Activated CD4-positive, alpha-beta T cell treated with anti-CD3 and anti-CD28 coated beads, Interleukin-2, amount 10 ng/mL, durations not matched to agents 7 days and 5 days (primary cell): ENCODE measurements at places on chromosomes 1 and 21. TPM values are rescaled to one million over a fixed set of nuclear protein-coding genes. Genes with fewer than 3 reads are reported as not detected.
A peak's percentile ranks its signal among the peaks of the same experiment; 100 is the strongest.

DNA sequence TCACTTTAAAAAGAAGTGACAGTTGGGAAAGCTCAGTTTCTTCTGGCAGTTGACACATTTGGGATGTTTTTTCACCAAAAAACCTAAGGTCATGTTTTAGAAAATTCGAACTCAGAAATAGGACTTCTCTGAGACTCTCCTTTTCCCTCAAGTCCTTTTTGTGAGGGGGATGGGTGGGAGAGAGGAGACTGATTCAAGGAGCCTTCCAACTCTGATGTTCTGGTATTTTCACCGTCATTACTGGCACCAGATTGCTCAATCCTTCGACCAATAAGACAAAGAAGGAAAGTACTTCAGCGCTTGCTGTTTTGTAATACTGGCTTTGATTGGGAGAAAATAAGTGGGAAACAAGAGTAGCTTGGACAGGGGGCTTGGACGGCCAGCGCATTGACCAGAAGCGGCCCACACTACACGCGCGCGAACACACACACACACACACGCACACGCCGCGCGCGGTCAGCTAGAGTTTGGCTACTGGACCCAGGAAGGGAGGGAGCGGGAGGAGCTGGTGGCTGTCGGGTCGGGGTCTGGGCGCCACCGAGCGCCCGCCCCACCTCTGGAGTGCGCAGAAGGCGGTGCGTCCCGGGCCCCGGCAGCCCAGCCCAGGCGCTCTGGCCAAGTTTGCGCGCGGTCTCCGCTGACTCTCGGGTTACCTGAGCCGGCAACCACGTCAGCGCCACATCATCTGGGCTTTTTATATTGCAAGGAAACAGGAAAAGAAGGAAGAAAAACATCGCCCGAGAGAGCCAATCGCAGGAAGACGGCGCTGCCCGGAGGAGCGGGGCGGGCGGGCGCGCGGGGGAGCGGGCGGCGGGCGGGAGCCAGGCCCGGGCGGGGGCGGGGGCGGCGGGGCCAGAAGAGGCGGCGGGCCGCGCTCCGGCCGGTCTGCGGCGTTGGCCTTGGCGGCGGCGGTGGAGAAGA is at the start of gene KCNK1:
TSS of gene KCNK1 (plus strand) at position 855 of the 921 bp plus-strand sequence. CDS start at position 921, 66 bp downstream.
- no peak for DNase-seq
- H3K36me3 ChIP-seq: no peaks in the 10 kb centered on the region
- H3K4me3 ChIP-seq: peak within 1 kb of the TSS; percentile 63
- H3K27ac ChIP-seq: peak within 1 kb of the TSS; percentile 44
- H3K27me3 ChIP-seq: peaks cover 65% of the 10 kb centered on the region

- no peaks in the 10 kb centered on the region for H3K27me3 ChIP-seq
- DNase-seq: no peak
- H3K27ac ChIP-seq: no peak overlapping the region
- no peaks in the 10 kb centered on the region for H3K4me1 ChIP-seq
- H3K4me3 ChIP-seq: no peak overlapping the region
Measured at GRCh38 chr1:185450917-185451316, 133.9 kb upstream of the IVNS1ABP start.

GRCh38 chr1:183898001-183898396 is 93.1 kb downstream of the RGL1 start:
- peaks cover 9% of the 10 kb centered on the region for H3K4me1 ChIP-seq
- no peak for DNase-seq
- H3K27ac ChIP-seq: no peak overlapping the region
- H3K4me3 ChIP-seq: no peak overlapping the region
- H3K36me3 ChIP-seq: peaks cover 5% of the 10 kb centered on the region
- H3K27me3 ChIP-seq: no peaks in the 10 kb centered on the region

DNA sequence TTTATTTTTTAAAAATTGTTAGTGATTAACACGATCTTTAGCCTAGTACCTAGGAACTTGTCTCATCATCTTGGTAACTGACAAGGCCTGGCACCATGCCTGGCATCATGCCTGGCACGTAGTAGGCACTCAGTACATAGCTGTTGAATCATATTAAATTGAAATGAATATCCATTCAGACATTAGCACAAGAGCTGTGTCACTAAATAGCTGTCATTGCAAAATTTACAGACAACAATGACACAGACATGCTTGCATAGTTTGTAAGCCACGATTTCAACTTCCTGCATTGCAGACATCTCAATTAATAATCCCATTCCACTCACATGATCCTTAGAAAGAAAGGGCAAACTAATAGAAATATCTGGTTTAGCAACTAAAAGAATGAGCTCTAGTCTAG is 15.4 kb upstream of the PHACTR4 start:
- DNase-seq: no peak
- no peaks in the 10 kb centered on the region for H3K27me3 ChIP-seq
- no peak overlapping the region for H3K27ac ChIP-seq
- peaks cover 5% of the 10 kb centered on the region for H3K4me1 ChIP-seq

DNA sequence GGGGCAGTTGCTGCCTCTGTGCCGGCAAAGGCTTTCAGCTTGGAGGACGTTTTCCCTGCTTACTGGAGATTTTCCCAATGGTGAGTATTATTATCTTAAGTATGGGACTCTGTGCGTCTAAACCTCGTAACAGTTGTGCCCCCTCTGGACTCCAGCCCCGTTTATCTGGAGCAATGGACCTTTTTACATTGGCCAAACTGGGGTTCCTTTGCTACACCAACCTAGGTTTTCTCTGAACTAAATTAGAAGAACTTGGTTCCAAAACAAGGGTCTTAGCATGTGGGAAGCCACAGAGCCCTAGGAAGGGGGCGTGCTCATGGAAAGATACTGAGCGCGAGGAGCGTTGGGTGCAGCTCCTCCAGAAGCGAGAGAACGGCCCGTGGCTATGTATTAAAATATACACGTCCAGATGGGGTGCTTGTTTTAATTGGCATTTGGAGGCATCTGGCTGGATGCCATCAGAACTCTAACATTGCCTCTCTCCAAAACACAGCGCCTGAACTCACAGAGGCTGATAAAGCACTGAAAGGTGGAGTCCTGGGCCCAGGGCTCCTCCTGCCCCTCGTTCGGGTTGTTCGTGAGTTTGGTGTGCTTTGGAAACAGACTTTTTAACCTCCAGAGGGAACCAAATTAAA is 28.4 kb downstream of the POFUT2 start:
- peaks cover 18% of the 10 kb centered on the region for H3K4me1 ChIP-seq
- H3K27ac ChIP-seq: no peak overlapping the region
- H3K4me3 ChIP-seq: no peak overlapping the region
- DNase-seq: no peak
- H3K27me3 ChIP-seq: peaks cover 9% of the 10 kb centered on the region
- H3K36me3 ChIP-seq: peaks cover 11% of the 10 kb centered on the region

DNA sequence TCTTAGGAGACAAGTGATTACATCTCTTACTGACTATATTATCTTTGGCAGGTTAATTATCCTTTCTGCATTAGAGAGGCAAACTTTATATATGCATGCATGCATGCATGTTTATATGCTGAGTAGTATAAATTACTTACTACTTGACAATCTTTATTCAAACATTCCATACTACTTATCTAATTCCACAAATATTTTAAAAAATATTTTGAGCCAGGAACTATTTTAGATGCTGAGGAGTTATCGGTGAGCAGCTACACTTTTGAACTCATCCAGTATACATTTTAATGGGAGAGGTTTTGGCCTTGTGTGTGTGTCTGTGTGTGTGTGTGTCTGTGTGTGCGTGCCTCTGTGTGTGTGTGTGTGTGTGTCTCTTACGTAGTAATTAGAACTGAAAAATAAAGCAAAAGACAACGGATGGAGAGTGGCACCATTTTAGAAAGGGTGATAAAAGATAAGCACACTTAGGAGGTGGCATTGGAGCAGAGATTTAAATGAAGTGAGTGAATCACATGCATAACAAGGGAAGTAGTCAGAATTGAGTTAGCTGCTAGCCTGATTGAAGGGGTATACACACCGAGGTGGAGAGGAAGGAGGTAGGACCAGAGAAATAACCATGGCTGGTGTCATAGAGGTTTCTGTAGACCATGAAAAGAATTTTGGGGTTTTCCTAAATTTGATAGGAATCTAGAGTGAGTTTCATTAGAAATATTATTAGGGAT is 1488.4 kb downstream of the MRPL39 start:
- no peaks in the 10 kb centered on the region for H3K36me3 ChIP-seq
- H3K4me1 ChIP-seq: no peaks in the 10 kb centered on the region
- no peaks in the 10 kb centered on the region for H3K27me3 ChIP-seq
- H3K27ac ChIP-seq: no peak overlapping the region

GRCh38 chr1:227070638-227071285 is 130.7 kb downstream of the COQ8A start:
- no peaks in the 10 kb centered on the region for H3K36me3 ChIP-seq
- DNase-seq: no peak
- no peaks in the 10 kb centered on the region for H3K4me1 ChIP-seq
- H3K27ac ChIP-seq: no peak overlapping the region
- H3K27me3 ChIP-seq: peaks cover 2% of the 10 kb centered on the region

Gene ACTA1
- total RNA-seq: not detected

Gene SPRR2F
- not detected for total RNA-seq

Gene RCSD1
- total RNA-seq: 157 TPM

Gene KIAA1614
- 0.33 TPM for total RNA-seq

Gene SPAG17
- not detected for total RNA-seq
